ENCODE measurements at places on chromosomes 4 and X.
A peak's percentile ranks its signal among the peaks of the same experiment; 100 is the strongest.

GRCh38 chr4:169612871-169613859 lies 782 bp upstream of the NEK1 start:
- DNase-seq, result peak; percentile 69

GRCh38 chrX:132180929-132181328 lies 38.3 kb downstream of the RAP2C start:
- no peak for DNase-seq

DNA sequence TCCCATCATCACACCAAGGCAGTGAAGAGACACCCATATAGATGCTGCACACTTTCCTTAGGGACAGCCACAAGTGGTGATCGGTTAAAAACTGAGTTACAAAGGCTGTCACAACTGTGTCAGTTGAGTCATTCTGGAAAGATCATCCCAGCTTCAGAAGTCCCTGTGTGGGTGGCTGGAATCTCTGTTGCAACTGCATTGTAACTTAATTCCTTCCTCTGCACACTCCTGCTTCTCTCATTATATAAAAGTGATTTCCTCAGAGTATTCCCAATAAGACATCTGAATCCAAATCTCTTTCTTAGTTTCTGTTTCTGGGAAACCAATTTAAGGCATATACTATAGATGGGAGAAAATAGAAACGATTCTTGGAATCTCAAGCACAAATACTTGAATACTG lies 88.1 kb downstream of the FSTL5 start:
- DNase-seq, result no peak

DNA sequence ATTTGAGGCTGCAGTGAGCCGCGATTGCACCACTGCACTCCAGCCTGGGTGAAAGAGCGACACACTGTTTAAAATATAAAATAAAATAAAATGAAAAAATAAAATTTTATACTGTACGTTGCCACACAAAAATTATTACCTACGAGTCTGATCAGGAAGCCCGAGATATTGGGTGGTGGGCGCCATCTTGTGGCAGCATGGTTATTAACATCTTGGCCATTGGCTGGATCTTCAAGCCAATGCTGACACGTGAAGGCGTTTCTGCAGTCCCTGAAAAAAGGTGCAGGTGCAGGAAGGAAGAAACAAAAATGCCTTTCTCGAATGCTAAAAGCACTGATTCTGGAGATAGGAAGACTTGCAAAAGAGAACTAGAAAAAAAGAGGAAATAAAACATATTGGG lies 4.9 kb upstream of the TLR8 start:
- DNase-seq, result peak; percentile 17

- no peak for DNase-seq
These were observed 178.7 kb downstream of the SLIT2 start for GRCh38 chr4:20430259-20430941.

DNA sequence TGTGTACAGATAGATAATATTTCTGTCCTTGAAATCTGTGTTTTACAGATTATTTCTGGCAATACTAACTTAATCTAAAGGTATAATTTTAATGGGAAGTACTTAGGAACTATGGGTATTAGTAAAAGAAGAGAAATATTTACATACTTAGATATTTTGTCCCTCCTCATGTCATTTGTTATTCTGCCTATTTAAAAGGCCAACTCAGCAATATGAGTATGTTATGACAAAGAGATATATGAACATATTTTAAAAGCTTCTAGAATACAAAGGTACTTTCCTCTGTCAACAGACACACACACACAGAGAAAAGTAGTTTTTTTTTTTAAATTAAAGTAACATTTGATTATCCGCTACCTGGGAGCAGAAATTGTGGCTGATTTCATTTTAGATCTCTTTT lies 7.9 kb downstream of the SLC7A11 start:
- no peak for DNase-seq

GRCh38 chrX:130261296-130261893 lies 7.3 kb downstream of the ZNF280C start:
- no peak for DNase-seq

DNA sequence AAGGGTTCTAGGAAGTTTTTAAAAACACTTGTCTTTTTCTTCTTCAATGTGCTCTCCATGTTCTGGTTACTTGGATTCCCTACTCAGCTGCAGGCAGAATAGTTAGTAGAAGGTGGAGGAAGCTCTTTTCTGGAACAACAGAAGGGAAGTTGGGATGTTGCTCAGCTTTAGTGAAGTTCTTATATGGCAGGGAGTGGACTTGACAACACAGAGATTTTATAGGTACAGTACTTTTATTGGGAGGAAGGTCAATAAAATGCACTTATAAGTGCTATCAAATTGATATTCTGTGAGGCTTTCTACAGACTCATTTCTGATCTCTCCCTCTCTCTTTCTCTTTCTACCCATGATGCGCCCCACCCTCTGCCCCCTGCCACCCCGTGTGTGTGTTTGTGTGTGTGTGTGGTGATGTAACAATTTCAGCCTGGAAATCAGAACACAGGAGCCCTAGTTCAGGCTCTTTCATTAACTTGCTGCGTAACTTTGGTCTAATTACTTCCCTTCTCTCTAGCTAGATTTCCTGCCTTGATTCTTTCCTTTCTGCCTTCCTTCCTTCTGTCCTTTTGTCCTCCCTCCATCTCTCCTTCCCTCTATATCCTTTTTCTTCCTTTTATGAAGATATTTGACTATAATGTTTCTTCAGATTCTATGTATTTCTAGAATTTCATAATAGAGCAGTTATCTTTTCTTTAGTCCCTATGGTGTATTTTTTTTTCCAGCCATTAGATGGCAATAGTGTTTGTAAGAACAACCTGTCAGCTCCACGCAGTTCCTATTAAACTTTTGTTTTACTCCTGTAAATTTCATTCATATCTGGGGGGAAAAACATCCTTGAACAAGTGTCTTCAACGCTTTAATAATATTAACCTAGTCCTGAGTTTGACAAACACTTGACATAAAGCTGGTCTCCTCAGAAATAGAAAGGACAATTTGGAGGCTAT lies 37.1 kb downstream of the HEPH start:
- DNase-seq, result no peak

Data from stimulated activated naive CD4-positive, alpha-beta T cell (primary cell).